ENCODE measurements at places on chromosomes 11 and 22. TPM values are rescaled to one million over a fixed set of nuclear protein-coding genes. Genes with fewer than 3 reads are reported as not detected.

Gene LRRC75B
- not detected for polyA plus RNA-seq

Gene OLFML1
- polyA plus RNA-seq = not detected

Gene RIC3
- 1.5 TPM for polyA plus RNA-seq

Gene SORL1
- 220 TPM for polyA plus RNA-seq

Gene C11orf97
- not detected for polyA plus RNA-seq

Gene CTSF
- polyA plus RNA-seq = 20.6 TPM

Gene BTBD18
- 0.89 TPM for polyA plus RNA-seq

Gene QSER1
- 0.93 TPM for polyA plus RNA-seq

Gene LMNTD2
- polyA plus RNA-seq = 1.1 TPM

Gene MMP13
- polyA plus RNA-seq = not detected

Gene RNH1
- polyA plus RNA-seq = 183 TPM

Gene MYRF
- polyA plus RNA-seq = 0.63 TPM

Gene AMPD3
- polyA plus RNA-seq = 12.0 TPM

Gene OR8D2
- polyA plus RNA-seq = not detected

Gene RASGRP2
- 145 TPM for polyA plus RNA-seq

Gene HEPHL1
- not detected for polyA plus RNA-seq

Gene DNAJB13
- not detected for polyA plus RNA-seq

Gene MYBPC3
- not detected for polyA plus RNA-seq

Gene ZNF280B
- polyA plus RNA-seq = 2.9 TPM

Gene OR52I2
- not detected for polyA plus RNA-seq
